ENCODE measurements at places on chromosomes 12 and 14. TPM values are rescaled to one million over a fixed set of nuclear protein-coding genes. Genes with fewer than 3 reads are reported as not detected.

PRB2 gene
- not detected for total RNA-seq

STAB2 gene
- total RNA-seq = 2.6 TPM

POTEM gene
- total RNA-seq = not detected

MYF6 gene
- not detected for total RNA-seq

CYP46A1 gene
- total RNA-seq = 1.3 TPM

CD4 gene
- 67.6 TPM for total RNA-seq

VDR gene
- total RNA-seq = 28.7 TPM

GYS2 gene
- total RNA-seq = not detected

C12orf54 gene
- not detected for total RNA-seq

SDSL gene
- total RNA-seq = 10.7 TPM

CLEC2B gene
- 24.6 TPM for total RNA-seq

C14orf132 gene
- total RNA-seq = 63.1 TPM

PTHLH gene
- 1.9 TPM for total RNA-seq

KLHL33 gene
- 0.29 TPM for total RNA-seq

Data from upper lobe of right lung (tissue), 1 donor.